ENCODE measurements at places on chromosomes 4 and X. TPM values are rescaled to one million over a fixed set of nuclear protein-coding genes. Genes with fewer than 3 reads are reported as not detected.

Gene HNRNPD
- total RNA-seq, result 482 TPM

Gene CLNK
- total RNA-seq, result 0.13 TPM

Gene PAK3
- total RNA-seq, result 0.46 TPM

Gene DACH2
- not detected for total RNA-seq

Gene IL1RAPL2
- not detected for total RNA-seq

Gene PCDH18
- total RNA-seq, result not detected

Gene RPGR
- 10.6 TPM for total RNA-seq
